ENCODE measurements at places on chromosomes 11 and 22. TPM values are rescaled to one million over a fixed set of nuclear protein-coding genes. Genes with fewer than 3 reads are reported as not detected.

DNA sequence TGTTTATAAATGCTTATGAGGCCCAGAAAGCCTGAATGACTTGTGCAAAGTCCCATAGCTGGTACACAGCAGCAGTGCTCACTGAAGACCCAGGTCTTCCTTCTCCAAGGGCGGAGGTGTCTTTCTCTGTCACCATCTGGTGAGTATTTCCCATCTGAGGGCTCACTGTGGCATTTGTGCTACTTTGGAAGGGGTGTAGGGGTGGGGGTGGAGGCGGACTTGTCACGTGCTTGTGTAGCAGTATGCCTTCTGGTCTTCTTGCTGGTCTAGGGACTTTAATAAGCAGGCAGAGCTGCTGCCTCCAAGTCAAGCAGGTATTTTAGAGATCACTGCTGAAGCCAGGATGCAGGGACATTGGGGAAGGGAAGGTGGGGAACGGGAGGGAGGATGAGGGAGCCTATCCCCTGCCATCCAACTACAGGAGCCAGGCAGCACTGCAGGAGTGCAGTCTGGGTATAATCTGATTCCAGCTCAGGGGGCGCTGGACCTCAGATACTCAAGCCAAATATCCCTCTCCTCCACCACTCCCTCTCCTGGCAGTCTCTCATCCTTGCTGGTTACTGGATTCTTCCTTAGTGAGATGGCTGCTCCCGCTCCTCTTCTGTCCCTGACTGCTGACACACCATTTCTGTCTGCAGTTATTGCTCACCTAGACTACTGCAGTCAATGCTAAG is 3.4 kb downstream of the ABCC8 start:
- H3K4me1 ChIP-seq = peaks cover 14% of the 10 kb centered on the region
- H3K27me3 ChIP-seq = peaks cover 40% of the 10 kb centered on the region
- H3K4me3 ChIP-seq = no peak overlapping the region
- DNase-seq = no peak
- H3K27ac ChIP-seq = no peak overlapping the region

DNA sequence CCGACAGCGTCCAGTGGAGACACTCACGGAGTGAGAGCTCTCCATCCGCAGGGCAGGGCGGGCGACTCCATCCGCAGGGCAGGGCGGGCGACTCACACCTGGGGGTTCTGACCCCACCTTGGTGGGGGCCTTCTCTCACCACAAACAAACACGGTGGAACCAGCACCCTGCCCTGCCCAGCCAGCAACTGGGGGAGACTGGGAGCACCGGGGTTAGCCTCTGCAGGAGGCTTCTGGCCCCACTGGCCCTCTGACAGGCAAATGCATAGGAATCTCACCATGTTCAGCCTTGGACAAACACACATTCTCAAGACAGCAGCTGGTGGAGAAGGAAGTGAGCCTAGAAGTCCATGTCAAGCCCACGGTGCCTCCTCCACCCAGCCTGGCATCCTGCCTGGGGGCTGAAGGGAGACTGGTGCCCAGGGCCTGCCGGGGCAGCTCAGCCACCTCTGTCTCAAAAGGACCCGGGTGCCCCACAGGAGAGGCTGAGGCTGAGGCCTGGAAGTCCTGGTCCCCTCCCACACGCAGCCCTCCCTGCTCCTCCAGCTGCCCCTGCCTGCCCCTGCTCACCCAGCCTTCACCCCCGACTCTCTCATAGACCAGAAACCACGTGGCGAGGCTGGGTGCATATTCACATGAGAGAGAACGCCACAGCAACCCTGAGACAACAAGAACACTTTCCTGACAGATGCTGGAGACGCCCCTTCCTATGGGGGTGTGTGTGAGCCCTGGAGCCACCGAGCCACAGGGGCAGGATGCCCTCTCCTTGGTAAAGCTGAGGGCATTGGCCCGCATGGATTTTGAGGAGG is 98.4 kb upstream of the B3GAT1 start:
- DNase-seq = no peak
- H3K4me3 ChIP-seq = no peak overlapping the region
- no peaks in the 10 kb centered on the region for H3K36me3 ChIP-seq
- no peaks in the 10 kb centered on the region for H3K4me1 ChIP-seq
- H3K27ac ChIP-seq = peak overlapping the region; percentile 2

DNA sequence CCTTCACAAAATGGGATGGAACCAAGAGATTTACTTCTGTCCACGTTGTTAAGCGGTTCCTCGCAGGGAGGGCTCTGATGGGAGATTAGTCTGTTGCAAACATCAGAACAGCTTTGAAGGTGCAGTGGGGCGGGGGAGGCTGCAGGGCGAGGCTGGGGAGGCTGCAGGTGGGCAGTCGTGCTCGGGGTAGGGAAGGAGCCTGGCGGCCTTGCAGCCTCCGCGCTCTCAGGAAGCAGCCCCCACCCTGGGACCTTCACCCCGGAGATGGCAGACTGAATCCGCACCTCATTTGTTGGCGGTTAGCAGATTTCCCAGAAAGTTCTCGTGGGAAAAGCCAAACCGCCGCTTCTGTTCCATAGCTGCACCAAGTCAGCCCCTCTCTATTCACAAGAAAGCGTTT is 237.3 kb downstream of the BRD1 start:
- DNase-seq = no peak
- no peaks in the 10 kb centered on the region for H3K27me3 ChIP-seq
- H3K27ac ChIP-seq = no peak overlapping the region
- no peaks in the 10 kb centered on the region for H3K4me1 ChIP-seq
- no peaks in the 10 kb centered on the region for H3K36me3 ChIP-seq

DNA sequence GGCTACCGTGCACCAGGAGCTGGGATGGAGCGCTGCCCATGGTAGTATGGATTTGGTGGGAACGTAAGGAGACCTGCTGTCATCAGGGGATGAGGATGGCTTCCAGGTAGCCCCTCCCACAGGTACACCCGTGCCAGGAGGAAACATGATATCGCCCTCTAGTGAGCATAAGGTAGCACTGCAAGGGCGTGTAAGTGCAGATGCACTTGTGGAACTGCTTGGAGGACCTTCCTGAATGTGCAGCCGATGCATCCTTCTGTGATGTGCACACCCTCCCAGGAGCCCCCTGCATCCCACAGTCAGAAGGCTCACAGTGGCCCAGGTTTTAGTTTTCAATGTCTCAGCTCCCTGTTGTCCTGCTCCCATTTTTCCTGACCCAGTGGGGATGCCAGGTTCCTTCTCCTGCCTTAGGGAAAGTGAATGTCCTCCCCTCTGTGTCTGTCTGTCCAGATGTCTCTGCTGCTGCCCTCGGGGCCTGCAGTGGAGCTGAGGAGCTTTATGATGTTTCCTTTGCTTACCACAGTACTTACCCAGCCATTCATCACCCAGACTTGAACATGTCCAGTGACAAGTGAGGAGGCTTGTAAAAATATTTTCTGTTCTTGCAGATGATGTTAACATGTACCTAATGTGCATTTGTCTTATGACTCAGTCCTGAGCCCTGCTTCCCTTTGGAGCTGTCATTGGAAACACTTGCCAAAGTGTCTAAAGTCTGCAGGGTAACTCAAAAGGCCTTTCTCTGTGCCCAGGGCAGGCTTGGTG is 49.2 kb downstream of the DBX1 start:
- H3K36me3 ChIP-seq = no peaks in the 10 kb centered on the region
- no peaks in the 10 kb centered on the region for H3K27me3 ChIP-seq
- H3K27ac ChIP-seq = no peak overlapping the region
- no peak overlapping the region for H3K4me3 ChIP-seq
- no peaks in the 10 kb centered on the region for H3K4me1 ChIP-seq

- DNase-seq = no peak
- no peaks in the 10 kb centered on the region for H3K36me3 ChIP-seq
- no peak overlapping the region for H3K27ac ChIP-seq
These were observed 36.2 kb upstream of the CLMP start for GRCh38 chr11:123231256-123231655.

DNA sequence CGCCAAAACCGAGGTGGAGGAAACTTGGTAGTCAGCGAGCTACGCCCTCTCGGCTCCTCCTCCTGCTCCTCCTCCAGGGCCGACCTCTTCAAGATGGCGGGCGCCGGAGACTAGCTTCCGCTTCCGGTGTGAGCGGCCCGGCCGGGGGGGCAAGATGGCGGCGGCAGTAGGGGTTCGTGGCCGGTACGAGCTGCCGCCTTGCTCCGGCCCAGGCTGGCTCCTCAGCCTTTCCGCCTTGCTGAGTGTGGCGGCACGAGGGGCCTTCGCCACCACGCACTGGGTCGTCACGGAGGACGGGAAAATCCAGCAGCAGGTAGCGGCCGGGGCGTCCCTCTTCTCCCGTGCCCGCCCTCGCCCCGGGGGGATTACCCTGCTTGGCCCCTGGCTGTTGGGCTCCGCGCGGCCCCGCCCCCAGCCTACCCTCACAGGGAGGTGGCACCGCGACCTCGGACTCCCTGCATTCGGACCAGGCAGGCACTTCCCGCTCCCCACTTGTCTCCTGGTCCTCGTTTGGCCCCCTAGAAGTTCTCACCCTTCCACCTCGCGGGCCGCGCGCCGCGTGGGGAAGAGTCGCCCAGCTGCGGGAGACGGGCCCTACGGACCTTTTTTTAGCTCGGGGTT is at the start of gene TTC17:
Gene TTC17 (plus strand): TSS at position 120 of the 621 bp plus-strand sequence. CDS start 35 bp downstream, at position 155.
- peak; percentile 90 for DNase-seq
- no peaks in the 10 kb centered on the region for H3K4me1 ChIP-seq
- H3K4me3 ChIP-seq = peak within 1 kb of the TSS; percentile 92
- peaks cover 6% of the 10 kb centered on the region for H3K36me3 ChIP-seq

GRCh38 chr11:66259225-66259624 is 9.2 kb upstream of the RAB1B start:
- H3K27ac ChIP-seq = no peak overlapping the region
- no peak for DNase-seq
- no peaks in the 10 kb centered on the region for H3K36me3 ChIP-seq

DNA sequence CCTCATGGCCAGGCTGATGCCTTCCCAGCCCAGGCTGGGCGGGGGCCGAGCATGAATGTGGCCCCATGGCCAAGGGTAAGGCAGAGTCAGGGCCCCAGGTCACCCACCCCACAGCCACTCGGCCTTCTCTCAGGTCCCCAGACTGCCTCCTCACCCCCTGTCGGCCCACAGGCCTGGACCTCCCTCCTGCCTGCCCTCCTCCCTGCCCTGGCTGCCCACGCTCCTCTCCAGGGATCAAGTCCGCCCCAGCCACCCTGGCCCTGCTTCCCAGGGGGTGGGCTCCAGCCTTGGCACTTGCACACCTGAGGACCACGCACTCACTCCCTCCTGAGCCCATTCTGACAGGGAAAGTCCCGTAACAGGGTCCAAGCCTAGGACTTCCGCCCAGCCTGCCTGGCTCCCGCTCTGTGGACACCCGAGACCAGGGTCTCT is 37.8 kb upstream of the TH start:
- peaks cover 3% of the 10 kb centered on the region for H3K27me3 ChIP-seq
- no peaks in the 10 kb centered on the region for H3K36me3 ChIP-seq
- no peak overlapping the region for H3K4me3 ChIP-seq
- no peaks in the 10 kb centered on the region for H3K4me1 ChIP-seq
- H3K27ac ChIP-seq = no peak overlapping the region

DNA sequence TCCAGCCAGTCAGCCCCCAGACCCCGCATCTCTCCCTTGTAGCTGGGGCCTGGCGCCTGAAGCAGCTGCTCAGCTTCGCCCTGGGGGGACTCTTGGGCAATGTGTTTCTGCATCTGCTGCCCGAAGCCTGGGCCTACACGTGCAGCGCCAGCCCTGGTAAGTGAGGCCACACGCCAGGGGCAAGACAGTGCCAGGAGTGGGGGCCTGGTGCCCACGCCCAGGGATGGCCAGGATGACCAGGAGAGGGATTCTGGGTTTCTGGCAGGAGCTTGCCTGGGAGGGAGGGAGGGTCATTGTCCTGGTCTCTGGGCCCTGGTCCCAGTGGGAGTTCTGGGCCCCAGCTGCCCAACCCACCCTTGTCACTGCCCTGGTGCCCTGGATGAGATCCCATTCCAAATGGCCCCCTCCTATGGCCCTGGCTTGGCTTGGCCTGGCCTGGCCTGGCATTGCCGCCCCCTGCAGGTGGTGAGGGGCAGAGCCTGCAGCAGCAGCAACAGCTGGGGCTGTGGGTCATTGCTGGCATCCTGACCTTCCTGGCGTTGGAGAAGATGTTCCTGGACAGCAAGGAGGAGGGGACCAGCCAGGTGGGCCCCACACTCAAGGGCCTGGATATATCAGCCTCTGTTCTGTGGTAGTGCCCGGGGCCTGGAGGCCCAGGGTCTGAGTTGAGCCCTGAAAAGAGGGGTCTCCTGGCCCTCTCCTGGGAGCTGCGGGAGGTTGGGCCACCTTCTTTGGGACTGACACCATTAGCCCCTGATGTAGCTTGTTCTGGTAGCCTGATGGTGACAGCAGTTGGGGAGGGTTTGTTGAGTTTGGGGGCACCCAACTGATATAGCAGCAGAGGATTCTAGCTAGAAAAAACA is 3.7 kb downstream of the SLC39A13 start:
- no peak for DNase-seq
- no peak overlapping the region for H3K27ac ChIP-seq

- no peaks in the 10 kb centered on the region for H3K4me1 ChIP-seq
- H3K27ac ChIP-seq = no peak overlapping the region
- no peak overlapping the region for H3K4me3 ChIP-seq
- DNase-seq = no peak
- H3K36me3 ChIP-seq = no peaks in the 10 kb centered on the region
- no peaks in the 10 kb centered on the region for H3K27me3 ChIP-seq
These were observed 188.1 kb downstream of the CTTN start for GRCh38 chr11:70586261-70587074.

DNA sequence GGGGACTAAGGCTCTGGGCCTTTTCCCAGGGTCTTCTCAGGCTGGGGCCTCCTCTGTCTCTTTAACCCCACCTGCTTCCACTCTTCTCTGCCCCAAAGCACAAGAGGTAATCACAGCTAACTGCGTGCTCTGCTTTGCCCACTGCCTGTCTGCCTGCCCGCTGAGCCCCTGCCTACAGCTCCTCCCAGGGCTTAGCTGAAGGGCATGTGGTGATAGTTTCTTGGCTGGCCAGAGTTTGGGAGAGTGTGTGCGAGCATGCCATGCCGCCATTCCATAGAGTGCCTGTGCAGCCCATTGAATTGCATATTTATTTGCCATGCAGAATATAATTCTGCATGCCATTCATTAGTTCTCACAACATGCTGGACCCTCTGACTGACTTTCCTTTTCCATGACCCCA is 32.5 kb downstream of the PHLDB1 start:
- no peak overlapping the region for H3K27ac ChIP-seq
- no peaks in the 10 kb centered on the region for H3K4me1 ChIP-seq
- H3K36me3 ChIP-seq = peaks cover 4% of the 10 kb centered on the region

DNA sequence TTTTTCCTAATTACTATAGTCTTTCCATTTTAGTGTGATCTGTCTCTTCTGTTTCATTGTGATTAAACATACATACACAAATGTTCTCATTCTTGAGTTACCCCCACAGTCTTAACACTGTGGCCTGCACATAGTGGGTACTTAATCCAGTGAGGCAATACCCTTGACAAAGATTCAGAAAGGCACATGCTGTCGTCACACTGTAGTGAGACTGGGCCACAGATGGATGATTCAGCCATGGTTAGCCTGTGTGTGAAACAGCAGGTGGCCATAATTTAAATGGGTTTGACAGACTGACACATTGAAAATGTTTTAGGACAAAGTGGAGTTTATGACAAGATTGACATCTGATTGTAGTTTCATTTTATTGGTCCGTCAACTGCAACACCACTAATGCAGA is 313.1 kb downstream of the C11orf87 start:
- H3K27ac ChIP-seq = no peak overlapping the region
- H3K27me3 ChIP-seq = no peaks in the 10 kb centered on the region

GRCh38 chr22:21926728-21927127 is 25.9 kb downstream of the PPM1F start:
- DNase-seq = no peak
- H3K36me3 ChIP-seq = peaks cover 94% of the 10 kb centered on the region
- no peaks in the 10 kb centered on the region for H3K27me3 ChIP-seq
- no peaks in the 10 kb centered on the region for H3K4me1 ChIP-seq
- H3K4me3 ChIP-seq = no peak overlapping the region

Gene GAS2L1
- total RNA-seq = 43.5 TPM

Gene PLA2G6
- total RNA-seq = 57.1 TPM

Gene TP53I11
- 50.7 TPM for total RNA-seq

Gene TSPAN32
- total RNA-seq = 9.0 TPM
